ENCODE measurements at places on chromosomes 1 and 21.

DNA sequence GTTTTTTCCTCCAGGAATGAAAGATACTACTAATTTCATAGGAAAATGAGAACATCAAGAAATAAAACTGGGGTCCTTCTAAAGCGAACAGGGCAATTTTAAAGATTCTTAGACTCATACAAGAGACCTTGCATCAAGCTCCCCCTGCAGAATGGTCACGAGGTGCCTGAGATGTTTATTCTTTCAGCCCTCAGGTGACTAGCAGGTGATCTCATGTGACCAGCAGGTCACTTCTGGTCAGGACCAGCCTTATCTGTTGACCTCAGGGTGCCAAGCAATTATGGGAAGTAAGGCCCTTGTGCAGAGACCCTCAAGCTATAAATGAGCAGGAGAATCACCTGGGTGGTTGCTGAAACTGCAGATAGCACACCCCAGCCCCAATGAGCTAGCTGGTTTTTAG is 20.6 kb upstream of the TMEM51 start:
- DNase-seq = no peak

- DNase-seq = no peak
These were observed 7.2 kb upstream of the TNFRSF25 start for GRCh38 chr1:6473156-6473555.

DNA sequence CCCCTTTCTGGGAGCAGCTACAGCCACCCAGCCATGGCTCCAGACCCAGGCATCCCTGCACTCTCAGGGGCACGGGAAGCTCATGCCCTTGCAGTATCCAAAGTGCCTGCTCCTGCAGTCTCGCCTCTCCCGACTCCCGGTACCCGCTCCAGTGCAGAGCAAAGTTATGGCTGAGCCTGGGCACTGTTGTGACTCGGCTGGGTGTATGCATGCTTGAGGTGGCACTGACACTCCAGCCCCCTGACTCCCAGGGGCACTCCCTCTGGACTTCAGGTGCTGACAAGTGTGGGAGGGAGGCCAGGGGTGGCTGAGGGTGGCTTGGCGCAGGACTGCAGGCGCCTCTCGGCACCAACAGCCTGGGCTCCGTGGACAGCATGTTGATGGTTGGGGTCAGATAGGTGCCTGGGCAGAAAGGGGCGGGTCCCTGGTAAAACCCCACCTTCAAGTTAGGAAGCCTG is 580.1 kb upstream of the ADGRL2 start:
- DNase-seq = no peak

DNA sequence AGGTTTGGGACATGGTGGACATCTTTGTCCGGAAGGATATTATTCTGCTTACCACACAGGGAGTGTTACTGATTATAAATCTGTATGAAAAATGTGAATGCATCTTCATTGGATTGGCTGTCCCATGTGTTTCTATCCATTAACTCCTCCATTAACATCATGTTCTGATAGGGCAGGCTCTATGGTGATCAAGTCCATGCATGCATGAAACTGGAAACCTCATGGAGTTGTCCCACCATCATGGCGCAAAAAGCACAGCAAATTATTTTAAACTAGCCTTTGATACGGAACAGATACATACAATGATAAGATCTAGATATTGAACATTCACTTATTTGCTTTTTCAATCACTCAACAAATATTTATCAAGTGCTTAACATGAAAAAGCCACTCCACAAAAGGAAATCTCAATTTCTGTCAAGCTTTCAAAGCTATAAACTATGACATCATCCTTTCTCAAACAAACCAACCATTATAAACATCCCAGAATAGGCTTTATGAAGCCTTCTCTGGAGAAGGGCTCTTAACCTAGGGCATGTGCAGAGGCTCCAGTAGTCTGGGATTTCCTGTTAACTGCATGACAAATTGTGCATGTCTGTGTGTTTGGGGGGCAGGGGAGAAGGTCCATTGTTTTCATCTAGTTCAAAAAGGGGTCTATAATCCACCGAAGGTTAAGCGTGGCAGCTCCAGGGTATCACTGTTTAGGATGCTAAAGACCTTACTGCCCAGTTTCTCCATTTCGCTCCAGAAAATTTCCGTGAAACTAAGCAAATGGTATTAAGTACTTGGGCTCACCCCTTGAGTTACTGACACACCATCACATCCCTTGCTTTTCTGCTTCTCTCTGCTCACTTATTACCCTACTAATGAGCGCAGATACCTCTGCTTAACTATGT is 46.1 kb downstream of the ADAMTS1 start:
- DNase-seq = no peak

GRCh38 chr1:19954059-19954458 is 25.4 kb downstream of the PLA2G2A start:
- no peak for DNase-seq

GRCh38 chr1:233673261-233673946 is 59.5 kb downstream of the KCNK1 start:
- DNase-seq = no peak

DNA sequence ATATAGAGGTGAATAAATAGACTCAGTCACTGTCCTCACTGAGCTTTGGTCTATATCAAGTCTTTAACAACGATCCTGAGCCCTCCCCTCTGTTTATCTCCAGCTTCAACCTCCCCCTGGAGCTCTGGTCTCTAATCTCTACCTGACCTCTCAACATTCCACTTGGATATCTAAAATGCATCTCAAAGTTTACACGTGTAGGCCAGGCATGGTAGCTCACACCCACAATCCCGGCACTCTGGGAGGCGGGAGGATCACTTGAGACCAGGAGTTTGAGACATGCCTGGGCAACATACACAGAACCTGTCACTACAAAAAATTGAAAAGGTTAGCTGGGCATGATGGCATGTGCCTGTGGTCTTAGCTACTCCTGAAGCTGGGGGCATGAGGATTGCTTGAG is 53.4 kb downstream of the GADD45A start:
- DNase-seq = no peak

- no peak for DNase-seq
These were observed 70.9 kb upstream of the ETS2 start for GRCh38 chr21:38734646-38735365.

GRCh38 chr1:1554550-1554925 is 14.1 kb upstream of the TMEM240 start:
- peak; percentile 18 for DNase-seq

DNA sequence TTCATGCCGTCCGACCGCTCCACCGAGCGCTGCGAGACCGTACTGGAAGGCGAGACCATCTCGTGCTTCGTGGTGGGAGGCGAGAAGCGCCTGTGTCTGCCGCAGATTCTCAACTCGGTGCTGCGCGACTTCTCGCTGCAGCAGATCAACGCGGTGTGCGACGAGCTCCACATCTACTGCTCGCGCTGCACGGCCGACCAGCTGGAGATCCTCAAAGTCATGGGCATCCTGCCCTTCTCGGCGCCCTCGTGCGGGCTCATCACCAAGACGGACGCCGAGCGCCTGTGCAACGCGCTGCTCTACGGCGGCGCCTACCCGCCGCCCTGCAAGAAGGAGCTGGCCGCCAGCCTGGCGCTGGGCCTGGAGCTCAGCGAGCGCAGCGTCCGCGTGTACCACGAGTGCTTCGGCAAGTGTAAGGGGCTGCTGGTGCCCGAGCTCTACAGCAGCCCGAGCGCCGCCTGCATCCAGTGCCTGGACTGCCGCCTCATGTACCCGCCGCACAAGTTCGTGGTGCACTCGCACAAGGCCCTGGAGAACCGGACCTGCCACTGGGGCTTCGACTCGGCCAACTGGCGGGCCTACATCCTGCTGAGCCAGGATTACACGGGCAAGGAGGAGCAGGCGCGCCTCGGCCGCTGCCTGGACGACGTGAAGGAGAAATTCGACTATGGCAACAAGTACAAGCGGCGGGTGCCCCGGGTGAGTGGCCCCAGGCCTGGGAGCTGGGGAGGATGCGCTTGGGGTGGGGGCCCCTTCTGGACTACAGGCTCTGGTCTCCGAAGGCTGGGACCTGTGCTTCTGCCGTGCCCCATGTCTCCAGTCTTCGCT is 1.1 kb downstream of the SKI start:
- peak; percentile 76 for DNase-seq

DNA sequence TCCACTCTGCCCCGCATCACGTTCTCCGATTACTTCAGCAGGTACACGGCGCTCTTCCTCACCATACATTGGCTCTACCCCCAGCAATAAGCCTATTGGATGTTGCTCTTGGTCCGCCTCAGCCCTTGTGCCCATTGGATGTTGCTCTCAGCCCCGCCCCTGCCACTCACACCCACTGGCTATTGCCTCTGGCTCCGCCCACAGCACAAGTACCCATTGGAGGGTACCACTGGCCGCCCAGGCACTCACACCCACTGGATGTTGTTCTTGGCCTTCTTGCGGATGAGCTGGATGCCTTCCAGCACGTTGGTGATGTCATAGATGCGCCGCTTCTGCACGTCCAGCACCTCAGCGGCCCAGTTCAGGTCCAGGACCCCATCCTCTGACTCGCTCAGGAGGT is 9.4 kb downstream of the E2F2 start:
- DNase-seq = no peak

GRCh38 chr1:91123773-91124172 is 101.9 kb upstream of the ZNF644 start:
- no peak for DNase-seq

- DNase-seq = no peak
These were observed 121.2 kb downstream of the ADGRL2 start for GRCh38 chr1:81921851-81922462.

DNA sequence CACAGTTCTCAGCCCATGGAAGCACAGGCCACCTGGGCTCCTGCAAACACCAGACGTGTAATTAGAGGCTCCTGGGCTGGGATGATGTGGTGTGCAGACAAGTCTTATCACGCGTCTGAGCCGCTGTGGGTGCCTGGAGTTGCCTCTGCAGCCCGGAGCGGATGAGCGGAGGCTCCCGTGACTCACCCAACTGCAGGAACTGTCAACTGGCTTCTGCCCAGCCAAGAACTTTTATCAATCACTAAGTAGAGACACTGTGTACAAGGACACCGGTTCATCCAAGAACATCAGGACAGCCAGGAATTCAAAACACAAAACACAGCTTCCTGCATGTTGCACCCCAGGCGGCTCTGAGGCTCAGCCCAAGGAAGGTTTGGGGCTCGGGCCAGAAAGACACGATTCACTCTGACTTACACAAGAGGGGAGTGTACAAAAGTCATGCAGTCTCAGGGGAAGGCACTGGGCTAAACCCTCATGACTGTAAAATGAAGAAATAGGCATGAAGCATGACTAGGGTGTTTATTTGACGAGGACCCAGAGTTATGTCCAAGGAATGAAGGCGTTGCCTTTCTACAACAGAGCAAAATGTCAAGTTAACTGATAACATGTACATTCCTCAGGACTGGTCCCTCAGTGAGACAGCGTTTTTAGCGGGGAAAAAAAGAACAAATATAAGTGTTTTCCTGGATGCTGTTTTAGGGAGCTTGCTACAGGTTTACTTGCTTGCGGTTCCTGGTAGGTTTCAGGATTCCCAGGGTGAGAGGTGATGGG is 21.1 kb downstream of the ERRFI1 start:
- peak; percentile 28 for DNase-seq

GRCh38 chr1:22051607-22052114 is 848 bp upstream of the CDC42 start:
- no peak for DNase-seq

- DNase-seq = no peak
These were observed 1355.7 kb upstream of the ADGRL2 start for GRCh38 chr1:80445033-80445432.

- no peak for DNase-seq
These were observed 53.0 kb downstream of the IER5 start for GRCh38 chr1:181141431-181141910.

GRCh38 chr21:20258542-20258941 is 739.7 kb upstream of the NCAM2 start:
- no peak for DNase-seq

GRCh38 chr1:28244549-28245251 is 8.8 kb downstream of the ATP5IF1 start:
- DNase-seq = peak; percentile 28

GRCh38 chr1:145885738-145886287 is at the start of gene ANKRD35:
ANKRD35 (minus strand) TSS chr1:145885866; CDS start chr1:145885758, 108 bp downstream.
- DNase-seq = peak; percentile 78

- no peak for DNase-seq
These were observed 19.5 kb downstream of the SLC30A1 start for GRCh38 chr1:211559222-211560010.

DNA sequence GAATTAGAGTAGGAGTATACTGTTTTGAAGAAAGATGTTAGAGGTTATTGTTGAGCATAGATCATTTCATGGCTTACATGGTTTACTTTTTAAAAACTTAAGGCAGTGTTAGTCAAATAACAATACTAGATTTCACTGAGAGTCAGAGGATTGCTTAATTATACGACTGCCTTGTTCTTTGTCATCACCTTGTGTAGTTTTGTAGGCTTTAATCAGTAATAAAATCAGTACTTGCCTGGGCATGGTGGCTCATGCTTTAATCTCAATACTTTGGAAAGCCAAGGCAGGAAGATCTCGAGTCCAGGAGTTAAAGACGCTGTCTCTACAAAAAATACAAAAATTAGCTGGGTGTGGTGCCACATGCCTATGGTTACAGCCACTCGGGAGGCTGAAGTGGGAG is 41.3 kb upstream of the GPR52 start:
- DNase-seq = no peak

GRCh38 chr21:25188677-25189079 is 418.6 kb downstream of the MRPL39 start:
- DNase-seq = no peak

DNA sequence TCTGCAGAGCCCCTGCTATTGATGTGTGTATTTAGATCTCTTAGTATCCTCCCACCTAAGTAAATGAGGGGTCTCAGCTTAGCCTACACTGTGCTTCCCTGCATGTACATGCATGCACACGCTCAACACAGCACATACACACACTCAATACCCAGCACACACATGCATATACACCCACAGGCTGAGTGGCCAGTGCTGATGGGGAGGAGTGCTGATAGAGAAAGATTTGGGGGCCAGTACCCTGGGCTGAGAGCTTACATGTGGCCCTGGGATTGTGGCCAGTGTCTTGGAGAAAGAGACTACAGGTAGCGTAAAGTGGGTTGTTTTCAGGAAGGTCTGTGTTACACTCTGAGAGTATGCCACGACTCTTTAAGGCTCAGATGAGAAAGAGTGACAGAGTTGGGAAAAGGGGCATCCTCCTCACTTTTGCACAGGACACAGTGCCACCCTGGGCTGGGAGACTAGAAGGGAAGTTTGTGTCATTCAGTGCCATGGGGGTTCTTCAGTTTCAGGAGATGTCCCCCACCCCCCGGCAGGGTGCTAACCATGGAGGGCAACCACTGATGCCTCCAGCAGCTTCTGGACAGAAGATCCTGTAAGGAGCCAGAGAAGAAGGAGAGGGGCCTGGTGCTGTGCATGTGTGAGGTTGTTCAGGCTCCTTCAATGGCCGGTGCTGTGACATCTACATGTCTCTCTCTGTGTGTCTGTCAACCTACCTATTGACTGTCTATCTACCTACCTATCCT is 166.8 kb downstream of the RHOU start:
- no peak for DNase-seq

- no peak for DNase-seq
These were observed 122.9 kb downstream of the EVI5 start for GRCh38 chr1:92662048-92662447.

- no peak for DNase-seq
These were observed 3.8 kb upstream of the C2CD4D start for GRCh38 chr1:151843398-151843797.

DNA sequence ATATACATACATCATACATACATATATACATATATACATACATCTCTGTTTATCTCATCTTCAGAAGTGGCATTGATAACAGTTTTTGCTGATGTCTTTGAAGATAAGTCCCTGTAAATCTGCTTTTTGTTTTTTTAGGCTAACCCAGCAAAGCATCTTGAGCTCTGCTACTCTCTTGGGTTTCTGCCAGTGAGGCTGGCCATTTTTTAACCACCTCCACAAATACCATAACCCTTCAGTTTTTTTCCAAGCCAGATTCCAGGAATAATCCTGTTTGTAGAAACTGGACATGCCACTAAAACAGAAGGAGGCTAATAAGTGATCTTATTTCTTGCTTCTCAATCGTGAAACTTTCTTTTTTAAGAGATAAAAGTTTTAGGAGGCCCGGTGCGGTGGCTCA is 21.6 kb downstream of the SDHC start:
- DNase-seq = no peak
